Putamen (tissue), 1 donor: ENCODE measurements at places on chromosomes 16 and 17.

DNA sequence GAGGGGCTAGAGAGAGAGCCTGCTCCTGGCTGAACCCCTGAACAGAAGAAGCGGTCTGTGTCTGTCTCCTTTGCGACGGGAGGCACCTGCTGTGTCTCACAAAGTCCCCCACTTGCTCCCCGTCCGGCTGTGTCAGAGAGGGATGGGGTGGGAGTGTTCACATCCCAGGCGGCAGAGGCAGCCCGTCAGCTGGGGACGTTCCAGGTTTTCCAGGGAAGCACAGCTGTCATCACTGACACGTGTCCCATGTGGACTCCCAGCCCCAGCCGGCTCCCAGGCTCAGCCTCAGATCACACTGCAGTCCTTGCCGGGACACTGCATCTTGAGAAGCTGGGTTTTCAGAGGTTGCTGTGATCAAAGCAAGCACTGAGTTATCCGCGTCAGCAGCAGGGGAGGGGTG is 1.6 kb downstream of the TELO2 start:
- no peak for DNase-seq

- DNase-seq = no peak
Observed at GRCh38 chr16:52074133-52074532, 472.8 kb downstream of the TOX3 start.

DNA sequence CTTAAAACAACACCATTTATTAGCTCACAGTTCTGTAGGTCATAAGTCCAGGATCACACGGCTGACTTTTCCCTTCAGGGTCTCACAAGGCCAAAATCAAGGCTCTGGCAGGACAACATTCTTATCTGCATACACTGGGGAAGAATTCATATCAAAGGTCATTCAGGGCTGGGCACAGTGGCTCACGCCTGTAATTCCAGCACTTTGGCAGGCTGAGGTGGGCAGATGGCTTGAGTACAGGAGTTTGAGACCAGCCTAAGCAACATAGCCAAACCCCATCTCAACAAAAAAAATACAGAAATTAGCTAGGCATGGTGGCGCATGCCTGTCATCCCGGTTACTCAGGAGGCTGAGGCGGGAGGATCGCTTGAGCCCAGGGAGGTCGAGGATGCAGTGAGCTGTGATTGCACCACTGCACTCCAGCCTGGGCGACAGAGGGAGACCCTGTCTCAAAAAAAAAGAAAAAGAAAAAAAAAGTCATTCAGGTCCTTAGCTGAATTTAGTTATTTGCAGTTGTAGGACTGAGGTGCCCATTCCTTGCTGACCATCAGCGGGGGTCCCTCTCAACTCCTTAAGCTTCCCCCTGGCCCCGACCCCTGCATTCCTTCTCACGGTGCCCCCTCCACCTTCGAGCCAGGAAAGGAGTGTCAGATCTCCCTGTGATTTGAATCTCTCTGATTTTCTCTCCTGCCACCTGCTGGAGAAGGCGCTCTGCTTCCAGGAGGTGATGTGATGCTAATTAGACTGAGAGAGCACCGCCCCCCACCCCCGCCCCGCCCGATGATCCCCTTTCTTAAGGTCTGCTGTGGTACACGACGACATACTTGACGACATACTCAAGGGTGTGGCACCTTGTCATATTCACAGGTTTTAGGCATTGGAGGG is 91.8 kb upstream of the CLEC18A start:
- peak; percentile 50 for DNase-seq

DNA sequence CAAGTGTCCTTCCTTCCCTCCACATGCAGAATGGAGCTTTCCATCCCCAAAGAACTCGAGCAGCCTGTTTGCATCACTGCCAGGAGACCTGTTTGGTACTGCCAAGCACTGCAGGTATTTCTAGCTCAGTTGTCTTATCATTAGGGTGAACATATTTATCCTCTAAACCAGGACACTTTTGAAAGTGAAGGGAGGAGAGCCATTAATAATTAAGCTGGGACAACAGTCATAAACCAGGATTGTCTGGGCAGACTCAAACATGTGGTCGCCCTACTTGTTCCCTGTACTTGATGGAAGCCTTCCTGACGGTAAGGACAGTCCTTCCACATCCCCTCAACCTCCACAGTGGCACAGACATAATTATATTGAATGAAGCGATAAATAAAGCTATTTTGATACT is 67.4 kb downstream of the PRKCA start:
- no peak for DNase-seq

- no peak for DNase-seq
Observed at GRCh38 chr17:76385892-76386786, 1.7 kb downstream of the SPHK1 start.

GRCh38 chr16:88872650-88873331 is 6.3 kb upstream of the PABPN1L start:
- no peak for DNase-seq

GRCh38 chr17:52035336-52035915 is 123.1 kb downstream of the CA10 start:
- peak; percentile 58 for DNase-seq

GRCh38 chr16:25092441-25092840 is 19.1 kb upstream of the LCMT1 start:
- no peak for DNase-seq
